Lung microvascular endothelial cell (primary cell): ENCODE measurements at places on chromosomes 11 and 22. TPM values are rescaled to one million over a fixed set of nuclear protein-coding genes. Genes with fewer than 3 reads are reported as not detected.

GRCh38 chr22:47435204-47435487, 672.7 kb downstream of the TBC1D22A start:
- no peak for DNase-seq

DNA sequence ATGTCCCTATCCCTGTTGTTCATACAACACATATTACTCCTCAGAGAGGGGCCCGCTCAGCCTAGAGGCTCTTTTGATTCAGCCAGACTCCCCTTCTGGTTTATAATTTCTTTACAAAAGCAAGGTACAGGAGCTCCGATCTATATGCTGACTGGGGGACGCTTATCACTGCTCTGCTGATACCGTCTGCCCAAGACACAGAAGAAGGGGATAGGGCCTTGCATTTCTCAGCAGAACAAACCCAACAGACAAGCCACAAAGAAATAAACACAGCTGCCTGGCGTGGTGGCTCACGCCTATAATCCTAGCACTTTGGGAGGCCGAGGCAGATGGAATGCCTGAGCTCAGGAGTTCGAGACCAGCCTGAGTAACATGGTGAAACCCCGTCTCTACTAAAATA, 109.9 kb upstream of the AKIP1 start:
- DNase-seq, result no peak

GRCh38 chr11:121035169-121035755, 11.4 kb downstream of the TBCEL start:
- no peak for DNase-seq

Gene TIGD3
- 0.22 TPM in 1 of 2 replicates, not detected in the other for total RNA-seq

Gene ANKK1
- total RNA-seq, result not detected in 2 replicates

GRCh38 chr11:34154059-34154875, 48.8 kb downstream of the NAT10 start:
- DNase-seq, result no peak

DNA sequence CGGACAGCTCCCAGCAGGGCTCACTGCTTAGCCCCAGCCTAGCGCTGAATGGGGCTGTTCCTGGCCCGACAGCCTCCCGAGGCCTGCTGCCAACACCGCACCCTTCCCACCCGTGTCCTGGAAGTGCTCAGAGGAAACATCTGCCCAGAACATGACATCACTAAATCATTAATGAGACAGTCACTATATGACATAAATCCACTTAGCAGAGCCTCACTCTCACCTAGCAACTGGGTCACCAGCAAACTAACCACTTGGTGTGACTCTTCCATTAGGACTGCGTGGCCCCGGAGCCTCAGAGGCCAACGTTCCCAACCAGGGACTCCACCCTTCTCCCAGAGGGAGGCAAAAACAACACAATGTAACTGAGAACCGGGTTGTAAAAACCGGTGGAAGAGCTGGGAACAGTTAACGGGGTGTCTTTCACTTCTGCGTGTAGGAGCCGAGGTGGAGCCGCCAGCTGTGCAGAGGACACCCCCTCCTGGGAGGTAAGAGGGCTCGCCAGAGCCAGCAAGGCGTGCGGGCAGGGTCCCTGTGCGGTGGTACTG, 21.4 kb upstream of the PACSIN2 start:
- peak; percentile 97 for DNase-seq

- peak; percentile 38 for DNase-seq
These were observed 99.3 kb upstream of the GAL start for GRCh38 chr11:68584991-68585524.

- peak; percentile 62 for DNase-seq
These were observed 41.8 kb upstream of the DLAT start for GRCh38 chr11:111983187-111983986.
